ENCODE measurements at places on chromosomes 4 and X.

DNA sequence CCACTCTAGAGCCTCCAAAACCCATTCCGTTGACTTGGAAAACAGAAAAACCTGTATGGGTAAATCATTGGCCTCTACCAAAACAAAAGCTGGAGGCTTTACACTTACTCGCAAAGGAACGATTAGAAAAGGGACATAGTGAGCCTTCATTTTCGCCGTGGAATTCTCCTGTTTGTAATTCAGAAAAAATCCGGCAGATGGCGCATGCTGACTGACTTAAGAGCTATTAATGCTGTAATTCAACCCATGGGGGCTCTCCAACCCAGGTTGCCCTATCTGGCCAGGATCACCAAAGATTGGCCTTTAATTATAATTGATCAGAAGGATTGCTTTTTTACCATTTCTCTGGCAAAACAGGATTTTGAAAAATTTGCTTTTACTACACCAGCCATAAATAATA lies 60.8 kb downstream of the ZNF732 start:
- no peak for DNase-seq

GRCh38 chr4:178165251-178165950 lies 723.2 kb upstream of the AGA start:
- DNase-seq: no peak

DNA sequence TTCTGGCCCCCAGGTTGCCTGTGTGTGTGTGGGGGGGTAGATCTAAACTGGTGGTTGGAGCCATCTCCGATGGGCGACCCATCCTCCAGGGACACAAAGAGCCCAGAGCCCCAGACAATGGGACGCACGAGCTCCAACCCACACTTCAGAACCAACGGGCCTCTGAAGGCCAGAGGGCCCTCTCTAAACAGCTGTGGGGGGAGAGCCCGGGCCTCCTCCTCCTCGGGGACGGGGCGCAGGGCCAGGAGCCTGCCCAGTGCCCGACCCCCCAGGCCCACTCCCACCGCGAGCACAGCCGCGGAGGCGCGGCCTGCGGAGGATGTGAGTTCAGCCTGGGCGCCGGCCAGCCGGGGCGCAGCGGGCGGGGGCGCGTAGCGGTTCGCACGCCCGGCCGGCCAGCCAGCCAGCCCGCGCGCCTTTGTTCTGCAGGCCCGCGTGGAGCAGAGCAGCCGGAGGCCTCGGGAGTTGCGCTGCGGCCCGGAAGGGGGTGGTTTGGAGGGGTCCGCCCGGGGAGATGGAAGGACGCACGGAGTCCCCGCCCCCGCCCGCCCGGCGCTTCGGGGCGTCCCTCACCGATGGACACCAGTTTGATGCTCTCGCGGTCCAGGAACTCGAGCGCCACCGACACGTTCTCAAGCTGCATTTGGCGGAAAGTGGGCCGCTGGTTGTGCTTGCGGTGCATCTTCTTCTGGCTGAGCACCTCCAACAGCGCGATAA lies 4.0 kb downstream of the FLNA start:
- DNase-seq: no peak

DNA sequence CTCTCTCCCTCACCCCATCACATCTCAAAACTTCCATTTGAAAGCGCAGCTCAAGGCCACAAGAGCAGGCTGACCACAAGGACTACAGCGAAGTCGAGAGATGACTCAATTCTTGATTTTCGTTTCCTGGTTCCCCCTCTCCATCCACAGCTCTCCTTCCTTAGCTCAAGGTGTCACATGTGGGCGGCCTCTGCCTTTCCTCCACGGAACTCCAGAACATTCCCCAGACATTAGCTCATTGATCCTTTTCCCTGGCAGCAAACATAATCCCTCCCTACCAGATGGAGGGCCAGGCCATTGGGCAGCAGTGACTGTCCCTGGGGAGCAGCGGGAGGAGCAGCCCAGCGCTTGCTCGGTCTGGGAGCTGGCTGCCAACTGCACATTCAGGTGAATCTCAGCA lies 56.3 kb downstream of the CCDC149 start:
- DNase-seq: no peak

- no peak for DNase-seq
Observed at GRCh38 chr4:168059251-168059650, 33.1 kb upstream of the ANXA10 start.

- DNase-seq: no peak
Observed at GRCh38 chr4:153523164-153523796, 57.1 kb downstream of the TMEM131L start.

DNA sequence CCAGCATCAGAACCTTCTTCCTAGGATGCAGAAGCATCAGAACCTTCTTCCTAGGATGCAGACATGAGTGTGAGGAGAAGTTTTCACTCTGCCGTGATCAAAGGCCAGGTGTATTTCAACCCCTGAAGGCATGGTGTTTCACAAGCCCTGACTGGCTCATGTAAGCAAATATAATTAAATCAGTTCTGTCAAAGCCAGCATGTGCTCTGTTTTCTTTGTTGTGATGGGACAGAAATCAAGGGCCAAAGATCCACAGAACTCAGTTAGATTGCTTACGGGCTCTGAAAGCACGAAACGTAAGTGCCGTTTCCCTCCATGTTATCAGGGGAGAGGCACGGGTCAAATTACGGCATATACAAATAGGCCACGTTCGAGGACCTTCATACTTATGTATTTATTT lies 32.0 kb upstream of the CLDN24 start:
- no peak for DNase-seq

DNA sequence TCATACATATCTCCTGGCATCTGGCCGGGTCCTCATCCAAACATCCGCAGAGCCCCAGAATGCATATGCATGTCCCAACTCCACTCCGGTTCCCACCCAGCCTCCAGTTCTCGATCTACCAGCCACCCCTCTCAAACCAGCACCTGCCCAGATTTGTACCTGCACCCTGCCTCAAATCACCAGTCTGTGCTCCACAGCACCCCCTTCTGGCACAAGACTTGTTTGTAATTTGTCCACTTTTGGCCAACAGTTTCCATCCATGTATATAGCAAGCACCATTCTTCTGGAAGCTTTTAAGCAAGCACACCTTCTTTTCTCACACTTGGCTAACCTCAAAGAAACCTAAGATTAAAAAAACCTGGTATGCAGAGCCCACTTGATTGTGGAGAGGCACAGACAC lies 644.1 kb downstream of the MID1IP1 start:
- DNase-seq: peak; percentile 20

DNA sequence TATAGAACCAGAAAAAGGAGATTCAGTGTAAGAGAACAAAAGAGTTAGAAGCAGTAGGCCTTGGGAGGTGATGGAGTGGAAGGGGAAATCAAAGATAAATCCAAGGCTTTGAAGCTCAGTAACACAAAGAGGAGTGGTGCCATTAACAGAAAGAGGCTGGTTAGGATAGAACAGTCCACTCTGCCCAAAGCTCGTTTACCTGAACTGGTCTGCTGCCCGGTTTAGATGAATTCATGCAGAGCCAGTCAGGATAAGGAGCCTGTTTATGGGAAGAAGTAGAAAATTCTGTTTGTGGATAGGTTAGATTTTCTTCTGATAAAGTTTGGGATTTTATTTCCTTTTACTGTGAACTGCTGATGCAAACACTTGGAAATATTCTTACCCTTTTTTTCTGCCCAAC lies 80.6 kb downstream of the HMGB2 start:
- DNase-seq: no peak
